Skeletal muscle tissue (tissue), 5 donors: ENCODE measurements at places on chromosomes 16 and 17. TPM values are rescaled to one million over a fixed set of nuclear protein-coding genes. Genes with fewer than 3 reads are reported as not detected.

Gene VWA3A
- total RNA-seq = under 0.01 TPM

Gene ODAD4
- total RNA-seq = 1.0 TPM

Gene ENO3
- total RNA-seq = 2,880 TPM

Gene ALOXE3
- total RNA-seq = not detected

Gene ARHGAP23
- total RNA-seq = 25.6 TPM

Gene NAGPA
- 5.2 TPM for total RNA-seq

Gene WDR59
- total RNA-seq = 16.7 TPM

Gene GPRC5B
- 38.6 TPM for total RNA-seq

Gene PRR35
- not detected for total RNA-seq

Gene KRT9
- not detected for total RNA-seq

Gene ATP1B2
- total RNA-seq = 1.6 TPM

Gene ITGA2B
- total RNA-seq = 2.6 TPM

Gene RPS6KB1
- total RNA-seq = 36.5 TPM

Gene KRTAP9-7
- total RNA-seq = not detected

Gene CYB5D1
- total RNA-seq = 3.7 TPM

Gene PPL
- 1.6 TPM for total RNA-seq

Gene LHX1
- not detected for total RNA-seq

Gene TP53TG3F
- total RNA-seq = not detected

Gene TPSG1
- not detected for total RNA-seq

Gene SP6
- total RNA-seq = under 0.01 TPM

Gene KRT20
- total RNA-seq = not detected

Gene SULT1A1
- total RNA-seq = 2.6 TPM

Gene ASGR1
- total RNA-seq = 1.0 TPM

Gene CTF1
- 0.52 TPM for total RNA-seq

Gene FBXO39
- under 0.01 TPM for total RNA-seq
